NCI-H2227 treated with DMSO at 0.1 percent for 48 hours (cell line): ENCODE measurements at places on chromosomes 12 and 14.
A peak's percentile ranks its signal among the peaks of the same experiment; 100 is the strongest.

GRCh38 chr12:89864411-89864810 lies 155.8 kb upstream of the ATP2B1 start:
- DNase-seq: no peak

DNA sequence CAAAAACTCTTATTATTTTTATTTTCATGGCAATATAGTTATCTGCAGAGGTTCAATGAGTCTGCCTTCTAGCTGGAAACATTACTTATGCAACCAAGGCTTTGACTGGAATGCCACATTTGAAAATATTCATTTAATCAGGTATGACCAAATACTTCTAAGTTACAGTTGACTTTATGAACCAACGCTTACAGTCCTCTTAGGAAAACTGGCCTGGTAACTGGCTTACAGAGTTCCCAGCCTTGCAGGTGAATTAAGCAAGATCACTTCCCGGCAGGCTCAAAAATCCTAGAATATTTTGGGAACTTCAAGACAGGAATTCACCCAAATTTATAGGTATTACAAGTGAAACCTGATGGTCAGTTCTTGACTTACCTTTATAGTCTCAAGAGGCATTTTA lies 12.3 kb downstream of the LRP6 start:
- DNase-seq: no peak

DNA sequence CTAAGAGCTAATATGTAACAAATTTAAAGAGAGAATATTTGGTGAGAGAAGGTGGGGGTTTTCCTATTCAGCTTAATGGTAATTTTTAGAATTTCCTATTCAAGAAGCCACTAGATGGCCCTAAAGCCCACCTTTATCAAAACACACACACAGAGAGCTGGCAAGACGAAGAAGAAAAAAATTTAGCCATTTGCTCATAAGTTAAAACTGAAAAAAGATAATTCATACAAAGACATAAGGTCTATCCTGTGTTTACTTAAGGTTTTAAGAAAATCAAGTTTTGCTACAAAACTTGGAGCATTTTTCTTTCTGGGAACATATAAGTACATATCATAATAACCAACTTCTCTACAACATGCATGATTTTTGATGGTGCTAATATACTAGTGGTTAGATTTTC lies 46.8 kb upstream of the PCED1B start:
- peak; percentile 14 for DNase-seq

DNA sequence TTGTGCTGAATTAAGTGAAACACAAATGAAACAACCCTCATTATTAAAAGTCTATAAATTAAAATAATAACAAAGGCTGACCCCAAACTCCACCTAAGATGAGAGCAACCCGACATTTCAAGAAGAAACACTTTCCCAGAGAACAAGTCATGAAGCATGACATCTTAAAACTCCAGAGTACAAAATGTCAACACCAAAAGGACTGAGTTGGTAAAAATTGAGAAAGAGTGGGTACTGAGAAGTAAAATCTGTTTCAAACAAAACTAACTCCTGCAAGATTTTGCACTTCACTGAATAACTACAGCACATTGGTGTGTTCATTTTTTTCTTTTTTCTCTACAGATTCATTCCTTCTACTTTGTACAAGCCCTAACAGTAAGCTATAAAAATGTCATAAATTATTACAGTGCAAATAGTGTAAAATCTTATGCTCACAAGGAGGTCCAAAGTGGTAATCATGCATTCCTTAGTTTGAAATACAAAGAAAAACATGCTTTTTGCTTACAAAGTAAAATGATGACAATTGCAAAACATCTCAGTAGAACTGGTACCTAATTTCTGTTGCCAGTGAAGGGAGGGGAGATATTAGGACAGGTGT lies 31.8 kb downstream of the SLC35F4 start:
- no peak for DNase-seq

GRCh38 chr14:103126873-103127304 lies 3.6 kb downstream of the TNFAIP2 start:
- DNase-seq: peak; percentile 22

DNA sequence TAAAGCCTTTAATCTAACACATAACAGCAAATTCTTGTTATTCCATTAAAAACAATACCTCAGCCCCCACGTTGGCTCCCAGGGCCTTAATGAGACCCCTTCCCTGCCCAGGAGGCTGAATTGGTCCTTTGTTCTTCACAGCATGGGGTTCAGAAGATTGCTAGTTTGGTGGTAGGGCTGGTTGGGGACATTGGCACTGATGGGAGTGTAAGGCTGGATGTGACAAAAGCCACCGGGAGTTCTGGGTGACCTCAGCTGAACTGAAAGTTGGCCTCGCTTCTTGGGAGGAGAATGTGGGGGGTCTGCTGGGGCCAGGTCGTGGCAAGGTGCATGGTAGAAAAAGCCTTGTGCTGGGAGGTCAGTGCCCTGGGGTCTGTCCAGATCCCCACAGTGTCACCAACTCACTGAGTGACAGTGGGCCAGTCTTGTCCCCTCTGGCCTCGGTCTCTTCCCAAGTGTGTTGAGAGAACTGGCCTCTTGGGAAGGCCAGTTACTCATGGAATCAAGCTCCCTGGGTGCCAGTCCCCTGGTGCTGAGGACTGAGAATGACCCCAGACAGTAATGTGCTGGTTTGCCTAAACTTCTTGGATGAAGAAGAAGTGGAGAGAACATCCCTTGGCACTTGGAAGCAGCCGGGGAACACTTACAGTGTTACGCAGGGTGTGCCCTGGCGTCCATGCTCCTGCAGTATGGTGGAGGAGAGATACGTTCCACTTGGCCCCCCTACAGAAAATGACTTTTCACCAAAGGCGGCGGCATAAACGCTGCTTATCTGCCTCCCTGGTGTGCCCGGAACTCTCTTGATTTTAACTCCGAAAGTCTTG lies 283.7 kb upstream of the RTL1 start:
- no peak for DNase-seq

DNA sequence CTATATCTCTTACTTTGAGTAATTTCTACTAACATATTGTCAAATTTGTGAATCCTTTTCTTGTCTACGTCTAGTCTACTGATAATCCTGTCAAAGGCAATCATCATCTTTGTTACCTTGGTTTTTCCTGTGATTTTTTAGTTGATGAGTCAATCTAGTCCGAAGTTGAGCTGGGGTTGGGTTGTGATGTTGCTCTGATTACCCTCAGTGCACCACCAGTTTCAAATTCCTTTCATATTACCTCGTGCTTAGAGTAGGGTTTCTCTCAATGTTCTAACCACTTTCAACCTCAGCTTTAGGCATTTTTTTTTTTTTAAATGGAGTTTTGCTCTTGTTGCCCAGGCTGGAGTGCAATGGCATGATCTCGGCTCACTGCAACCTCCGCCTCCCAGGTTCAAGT lies 186.8 kb downstream of the BTG1 start:
- DNase-seq: no peak

DNA sequence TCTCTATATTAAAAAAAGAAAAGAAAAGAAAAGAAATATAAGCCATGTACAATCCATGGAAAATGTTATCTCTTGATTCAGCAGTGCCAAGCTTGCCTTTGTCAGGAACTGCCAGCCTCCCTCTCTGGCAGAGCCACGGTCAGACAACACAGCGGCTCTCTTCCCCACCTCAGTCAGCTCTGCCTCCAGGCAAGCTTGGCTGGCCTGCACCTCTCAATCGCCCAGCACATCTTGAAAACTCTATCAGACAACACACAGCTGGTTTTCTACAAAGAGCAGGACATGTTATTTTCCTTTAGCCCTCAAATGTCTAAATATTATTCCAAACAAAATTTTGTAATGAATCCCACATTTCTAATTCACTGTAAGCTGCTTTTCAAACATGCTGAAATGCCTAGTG lies 20.0 kb upstream of the GCH1 start:
- DNase-seq: no peak

GRCh38 chr14:97185186-97185585 lies 388.0 kb downstream of the VRK1 start:
- no peak for DNase-seq

DNA sequence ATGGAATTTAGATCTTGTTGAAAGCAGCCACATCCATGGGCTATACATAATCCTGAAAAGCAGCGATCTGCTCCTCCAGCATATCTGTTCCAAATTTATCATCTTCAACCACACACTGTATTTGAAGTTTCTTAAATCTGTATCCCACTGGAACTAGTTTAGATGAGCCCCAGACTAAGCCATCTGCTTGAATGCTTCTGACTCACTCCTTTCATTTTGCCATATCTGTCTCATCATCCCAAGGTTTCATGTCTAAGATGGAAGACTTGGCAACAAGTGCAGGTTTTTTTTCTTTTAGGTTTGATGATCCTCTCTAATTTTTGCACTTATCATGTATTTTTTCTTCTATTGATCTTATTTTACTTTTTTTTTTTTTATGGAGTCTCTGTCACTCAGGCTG lies 54.4 kb upstream of the TMEM263 start:
- no peak for DNase-seq
